ENCODE measurements at places on chromosomes 2 and 18.

DNA sequence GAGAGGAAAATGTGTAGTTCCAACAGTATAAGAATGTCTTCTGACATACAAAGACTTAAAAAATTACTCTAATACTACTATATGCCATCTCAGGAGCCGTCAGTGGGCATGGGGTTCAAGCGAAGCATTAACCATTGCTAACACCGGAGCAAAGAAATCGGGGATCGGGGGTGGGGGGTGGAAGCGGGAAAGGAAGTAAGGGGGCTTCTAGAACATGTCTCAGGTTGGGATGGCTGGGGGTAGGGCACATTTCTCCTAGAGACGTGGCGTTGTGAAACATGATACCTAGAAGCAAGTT is 702 bp downstream of the LMAN1 start:
- no peak for DNase-seq

- no peak for DNase-seq
Measured at GRCh38 chr2:186027922-186028321, 289.3 kb downstream of the FSIP2 start.

DNA sequence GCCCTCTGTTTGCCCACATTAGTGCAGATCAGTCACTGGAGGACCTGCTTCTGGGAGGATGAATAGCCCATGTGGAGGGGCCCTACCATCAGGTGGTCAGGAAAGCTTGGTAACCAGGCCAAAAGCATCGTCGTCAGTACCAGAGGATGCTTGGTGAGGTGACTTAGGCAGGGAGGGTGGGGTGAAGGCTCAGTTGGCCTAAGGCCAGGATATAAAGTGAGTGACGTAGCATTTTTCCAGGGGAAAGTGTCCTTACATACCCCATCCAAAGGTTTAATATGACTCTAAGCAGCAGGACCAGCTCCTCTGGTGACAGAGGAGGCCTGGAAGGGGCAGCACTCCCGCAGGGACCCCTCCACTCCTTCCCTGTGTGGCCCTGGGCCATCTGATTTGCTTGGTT is 27.7 kb upstream of the DNMT3A start:
- DNase-seq = no peak

- DNase-seq = no peak
Measured at GRCh38 chr18:77403969-77404535, 154.4 kb downstream of the GALR1 start.

DNA sequence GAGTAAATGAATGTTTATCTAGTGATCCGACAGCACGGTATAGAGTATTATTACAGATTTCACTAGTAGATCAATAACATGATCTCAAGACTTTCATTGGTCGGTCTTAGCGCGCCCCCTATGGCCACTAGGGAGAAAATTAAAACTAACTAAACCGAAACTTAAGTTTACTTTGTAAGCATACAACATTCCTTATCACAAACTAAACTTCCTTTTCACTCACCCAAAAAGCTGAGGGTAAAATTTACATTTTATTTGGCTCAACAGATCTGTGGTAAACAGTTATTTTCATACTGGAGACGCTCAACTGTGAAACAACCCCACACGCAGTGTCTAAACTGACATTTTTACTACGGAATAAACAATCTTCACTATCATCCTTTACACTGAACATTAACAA is 215.6 kb upstream of the MAP2 start:
- no peak for DNase-seq

- DNase-seq = no peak
Measured at GRCh38 chr18:58378411-58379379, 250.2 kb downstream of the ALPK2 start.

GRCh38 chr18:47174545-47175116 is 1.5 kb downstream of the IER3IP1 start:
- no peak for DNase-seq

DNA sequence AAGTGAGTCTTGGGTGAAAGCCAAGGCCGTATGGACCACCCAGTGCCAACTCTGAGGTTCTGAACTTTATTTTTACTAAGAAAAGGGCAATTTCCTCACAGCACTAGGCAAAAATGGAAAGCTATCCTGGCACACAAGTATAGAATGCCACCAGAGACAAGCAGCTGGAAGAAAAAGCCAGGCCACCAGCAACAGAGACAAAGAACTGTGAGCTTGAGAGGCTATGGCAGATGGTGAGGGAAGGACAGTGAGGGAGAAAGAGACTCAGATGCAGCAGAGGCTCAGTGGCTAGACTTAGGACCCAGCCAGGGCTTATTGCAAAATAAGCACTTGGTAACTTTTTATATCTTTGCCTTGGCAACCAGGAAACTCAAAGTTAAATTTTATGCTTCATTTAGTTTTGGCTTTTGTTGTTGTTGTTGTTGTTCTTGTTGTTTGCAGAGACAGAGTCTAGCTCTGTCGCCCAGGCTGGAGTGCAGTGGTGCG is 78.0 kb upstream of the BZW1 start:
- no peak for DNase-seq
